G401 (cell line): ENCODE measurements at places on chromosomes 5 and 9. TPM values are rescaled to one million over a fixed set of nuclear protein-coding genes. Genes with fewer than 3 reads are reported as not detected.

- DNase-seq: no peak
Observed at GRCh38 chr5:173327084-173327947, 898 bp downstream of the STC2 start.

- no peak for DNase-seq
Observed at GRCh38 chr9:14967450-14968321, 57.5 kb upstream of the FREM1 start.

DNA sequence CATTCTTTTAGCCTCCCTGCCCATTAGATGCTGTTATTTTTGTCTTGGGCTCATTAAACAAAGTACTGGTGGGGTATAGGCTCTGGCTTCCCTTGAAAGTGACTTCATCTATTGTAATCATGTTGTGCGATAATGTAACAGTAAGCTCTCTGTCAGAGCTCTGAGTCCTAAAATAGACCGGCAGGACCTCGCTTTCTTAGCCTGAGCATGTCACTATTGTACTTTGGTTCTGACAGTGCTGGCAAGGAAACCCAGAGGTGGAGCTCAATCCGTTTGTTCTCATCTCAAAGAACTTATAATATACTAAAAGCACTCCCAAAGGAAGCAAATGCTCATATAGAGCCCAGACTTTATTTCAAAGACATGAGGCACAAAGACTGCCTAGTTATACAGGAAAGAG is 339.1 kb upstream of the CCNH start:
- no peak for DNase-seq

DNA sequence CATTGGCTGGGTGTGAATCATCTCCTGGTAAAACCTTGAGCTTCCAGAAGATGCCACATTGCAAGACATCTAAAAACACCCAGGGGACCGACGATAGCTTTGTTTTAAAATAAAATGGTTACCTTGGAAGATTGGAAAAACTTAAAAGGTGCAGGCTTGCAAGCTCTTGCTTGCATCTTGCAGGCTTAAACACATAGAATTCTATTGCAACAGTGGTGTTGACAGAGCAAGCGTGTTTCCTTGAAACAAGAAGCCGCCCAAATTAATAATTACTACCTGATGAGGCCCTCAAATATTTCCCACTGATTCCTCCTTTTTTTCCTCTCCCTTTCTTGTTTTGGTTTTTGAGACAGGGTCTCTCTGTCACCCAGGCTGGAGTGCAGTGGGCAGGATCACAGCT is 137.1 kb upstream of the BASP1 start:
- DNase-seq: no peak

Gene CLTB
- total RNA-seq: 163 and 179 TPM in 2 replicates
